LHCN-M2 (cell line): ENCODE measurements at places on chromosomes 12 and 14. TPM values are rescaled to one million over a fixed set of nuclear protein-coding genes. Genes with fewer than 3 reads are reported as not detected.

DNA sequence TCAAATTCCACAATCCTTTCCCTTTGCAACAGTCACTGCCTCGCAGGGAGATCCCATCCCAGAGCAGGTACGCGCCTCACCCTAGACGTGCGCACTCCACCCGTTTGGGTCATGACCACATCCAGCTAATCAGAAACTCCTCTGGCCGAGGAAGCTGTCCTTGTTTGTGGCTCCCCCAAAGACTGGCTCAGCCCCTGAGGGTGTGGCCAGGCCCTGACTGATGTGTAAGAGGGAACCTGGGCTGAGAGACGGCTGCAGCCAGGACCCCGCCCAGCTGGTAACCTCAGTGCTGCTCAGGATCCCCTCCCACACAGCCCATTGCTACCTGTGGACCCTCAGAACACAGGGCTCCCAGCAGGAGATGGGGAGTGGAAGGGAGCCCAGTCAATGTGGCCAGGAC, 183.2 kb upstream of the SFSWAP start:
- no peak for DNase-seq

ERH gene
- 147 and 159 TPM in 2 replicates for total RNA-seq

GRCh38 chr14:34043627-34044372, 92.9 kb upstream of the EGLN3 start:
- DNase-seq, result peak; percentile 60

MYH6 gene
- not detected in 2 replicates for total RNA-seq

GRCh38 chr12:61758661-61759060, 501.5 kb upstream of the USP15 start:
- DNase-seq, result no peak

GRCh38 chr12:14256121-14256520, 109.4 kb upstream of the ATF7IP start:
- peak; percentile 80 for DNase-seq

PLCZ1 gene
- not detected in 2 replicates for total RNA-seq

GRCh38 chr14:104228716-104229533, 90.5 kb downstream of the KIF26A start:
- DNase-seq, result no peak

- no peak for DNase-seq
Observed at GRCh38 chr14:99233222-99234035, 38.6 kb downstream of the BCL11B start.

- no peak for DNase-seq
Observed at GRCh38 chr14:53951627-53952303, 4.9 kb downstream of the BMP4 start.

GNG2 gene
- 45.6 and 54.1 TPM in 2 replicates for total RNA-seq

TAS2R14 gene
- total RNA-seq, result 1.7 and 1.8 TPM in 2 replicates

GRCh38 chr14:67491285-67491684, 2.8 kb upstream of the TMEM229B start:
- DNase-seq, result no peak

DNA sequence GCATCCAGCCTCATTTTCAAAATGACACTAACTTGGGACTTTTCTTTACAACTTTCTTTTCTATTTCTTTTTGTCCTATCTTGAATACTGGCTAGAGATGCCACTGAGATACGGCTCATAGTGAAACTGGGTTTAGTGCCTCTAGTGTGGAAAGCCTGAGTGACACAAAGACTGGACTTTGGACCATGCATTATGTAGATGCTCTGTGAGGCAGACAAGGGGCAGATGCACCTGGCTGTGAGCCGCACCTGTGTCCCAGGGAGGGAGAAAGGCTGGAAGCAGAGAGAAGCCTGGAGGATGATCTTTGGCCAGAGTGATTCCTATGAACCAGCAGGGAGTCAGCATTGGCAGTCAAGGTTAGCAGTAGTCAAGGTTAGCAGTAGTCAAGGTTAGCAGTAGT, 852.3 kb upstream of the TMEM132C start:
- DNase-seq, result no peak

FGD4 gene
- 5.6 and 8.1 TPM in 2 replicates for total RNA-seq

GRCh38 chr14:71155743-71156142, 248.5 kb downstream of the PCNX1 start:
- no peak for DNase-seq

- DNase-seq, result no peak
Observed at GRCh38 chr12:118526255-118527095, 150.1 kb downstream of the SUDS3 start.

DNA sequence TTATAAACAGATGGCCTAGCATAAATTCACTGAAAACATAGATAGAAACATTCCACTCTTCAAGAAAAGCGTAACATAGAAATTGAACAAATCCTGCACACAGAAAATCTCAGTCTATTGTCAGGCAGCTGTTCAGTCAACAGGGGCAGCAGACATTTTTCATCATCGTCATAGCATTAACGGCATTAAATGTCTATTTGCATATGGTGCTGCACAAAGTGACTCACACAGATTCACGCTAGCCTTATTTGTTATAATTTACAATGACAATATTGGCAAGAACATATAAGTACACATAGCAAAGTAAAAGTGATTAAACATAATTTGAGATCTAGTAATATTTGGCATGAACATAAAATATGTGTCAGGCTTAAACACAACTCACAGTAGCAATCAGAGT, 95.7 kb downstream of the CEP128 start:
- no peak for DNase-seq

COCH gene
- 0.40 and 1.5 TPM in 2 replicates for total RNA-seq

- DNase-seq, result no peak
Observed at GRCh38 chr12:49233842-49234526, 30.9 kb upstream of the TUBA1C start.

DNA sequence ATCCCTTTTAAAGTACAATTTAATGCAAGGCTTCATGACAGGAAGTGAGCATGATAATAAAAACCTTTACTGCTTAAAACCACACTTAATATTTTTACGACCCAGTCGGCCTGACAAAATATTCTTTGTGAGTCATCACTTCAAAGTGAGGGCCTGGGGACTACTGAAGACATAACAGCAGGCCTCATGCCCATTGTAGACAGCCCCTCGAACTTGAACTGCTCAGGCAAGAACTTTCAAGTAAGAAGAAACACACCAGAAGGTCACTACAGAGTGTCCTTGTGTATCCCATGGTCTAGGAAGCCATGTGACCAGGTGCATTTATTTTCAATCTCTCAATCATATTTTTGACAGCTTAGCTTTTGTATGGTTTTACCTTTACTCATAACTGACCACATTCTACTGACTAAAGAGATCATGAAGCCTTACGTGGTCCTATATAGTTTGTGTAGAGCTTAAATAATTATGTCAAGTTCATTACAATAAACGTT, 61.4 kb upstream of the MANSC4 start:
- peak; percentile 24 for DNase-seq

- no peak for DNase-seq
Observed at GRCh38 chr14:91218014-91218413, 26.5 kb downstream of the GPR68 start.

GRCh38 chr12:101743724-101744472, 4.6 kb upstream of the SYCP3 start:
- DNase-seq, result no peak

GRCh38 chr12:70919597-70920035, 922 bp downstream of the PTPRR start:
- peak; percentile 45 for DNase-seq

KERA gene
- total RNA-seq, result not detected in 2 replicates

- no peak for DNase-seq
Observed at GRCh38 chr12:20701106-20701505, 6.0 kb downstream of the SLCO1C1 start.

DNA sequence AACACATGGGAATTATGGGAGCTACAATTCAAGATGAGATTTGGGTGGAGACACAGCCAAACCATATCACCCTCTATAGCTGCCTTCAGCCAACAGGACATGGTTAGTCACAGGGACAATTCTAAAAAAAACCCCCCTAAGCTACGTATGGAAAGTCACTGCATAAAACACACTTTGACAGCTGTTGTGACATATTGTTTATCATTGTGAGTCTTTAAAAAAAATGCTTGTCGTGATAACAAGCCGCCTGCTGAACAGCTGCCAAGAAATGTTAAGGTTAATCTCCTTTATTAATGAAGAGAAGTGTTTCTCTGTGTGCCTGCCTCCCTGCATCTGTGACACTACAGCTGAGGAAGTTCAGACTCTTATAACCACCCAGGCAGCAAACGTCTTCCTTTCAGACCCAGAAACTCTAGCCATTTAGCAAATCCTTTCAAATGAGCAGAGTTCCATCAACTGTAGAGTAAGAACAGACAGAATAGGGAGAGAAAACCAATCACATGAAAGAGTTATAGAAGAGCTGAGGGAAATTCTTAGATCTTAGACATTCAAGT, 1459.6 kb upstream of the TMEM132C start:
- no peak for DNase-seq

PGF gene
- total RNA-seq, result 82.3 and 181 TPM in 2 replicates

GRCh38 chr12:14442221-14442881, 76.9 kb downstream of the ATF7IP start:
- DNase-seq, result no peak

- peak; percentile 69 for DNase-seq
Observed at GRCh38 chr14:59098377-59098776, 90.1 kb upstream of the DAAM1 start.

- no peak for DNase-seq
Observed at GRCh38 chr12:63521706-63522105, 146.6 kb downstream of the DPY19L2 start.

DNA sequence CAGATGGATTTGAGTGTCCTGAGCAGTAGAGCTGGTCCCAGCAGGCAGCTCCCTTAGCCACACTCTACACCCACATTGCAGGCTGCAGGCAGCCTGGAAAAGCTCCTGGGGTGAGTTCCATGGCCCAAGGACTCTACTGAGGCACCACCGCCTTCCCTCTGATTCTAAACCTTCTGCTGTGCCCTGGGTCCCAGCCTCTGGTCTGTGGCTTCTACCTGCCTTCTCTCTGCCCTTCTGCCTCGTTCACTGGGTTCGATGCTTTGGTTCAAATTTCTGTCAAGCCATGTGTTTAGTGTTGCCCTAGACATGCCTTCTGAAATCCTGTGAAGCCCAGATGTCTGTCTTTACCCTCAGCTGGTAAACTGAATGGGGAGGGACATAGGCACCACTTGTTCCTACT, 1.5 kb upstream of the FGF6 start:
- DNase-seq, result no peak

SLC39A5 gene
- total RNA-seq, result not detected in 2 replicates

SLC25A21 gene
- 0.19 and 0.57 TPM in 2 replicates for total RNA-seq

- peak; percentile 70 for DNase-seq
Observed at GRCh38 chr14:64303471-64303917, 9.3 kb upstream of the ESR2 start.
